Stimulated activated CD4-positive, alpha-beta T cell treated with anti-CD3 and anti-CD28 coated beads, Interleukin-12 subunit alpha, Interleukin-12 subunit beta, amount 100 ng/mL, for 24 hours (primary cell): ENCODE measurements at places on chromosomes 11 and 22.
A peak's percentile ranks its signal among the peaks of the same experiment; 100 is the strongest.

- DNase-seq, result no peak
Measured at GRCh38 chr11:86736291-86737143, 63.8 kb upstream of the PRSS23 start.

DNA sequence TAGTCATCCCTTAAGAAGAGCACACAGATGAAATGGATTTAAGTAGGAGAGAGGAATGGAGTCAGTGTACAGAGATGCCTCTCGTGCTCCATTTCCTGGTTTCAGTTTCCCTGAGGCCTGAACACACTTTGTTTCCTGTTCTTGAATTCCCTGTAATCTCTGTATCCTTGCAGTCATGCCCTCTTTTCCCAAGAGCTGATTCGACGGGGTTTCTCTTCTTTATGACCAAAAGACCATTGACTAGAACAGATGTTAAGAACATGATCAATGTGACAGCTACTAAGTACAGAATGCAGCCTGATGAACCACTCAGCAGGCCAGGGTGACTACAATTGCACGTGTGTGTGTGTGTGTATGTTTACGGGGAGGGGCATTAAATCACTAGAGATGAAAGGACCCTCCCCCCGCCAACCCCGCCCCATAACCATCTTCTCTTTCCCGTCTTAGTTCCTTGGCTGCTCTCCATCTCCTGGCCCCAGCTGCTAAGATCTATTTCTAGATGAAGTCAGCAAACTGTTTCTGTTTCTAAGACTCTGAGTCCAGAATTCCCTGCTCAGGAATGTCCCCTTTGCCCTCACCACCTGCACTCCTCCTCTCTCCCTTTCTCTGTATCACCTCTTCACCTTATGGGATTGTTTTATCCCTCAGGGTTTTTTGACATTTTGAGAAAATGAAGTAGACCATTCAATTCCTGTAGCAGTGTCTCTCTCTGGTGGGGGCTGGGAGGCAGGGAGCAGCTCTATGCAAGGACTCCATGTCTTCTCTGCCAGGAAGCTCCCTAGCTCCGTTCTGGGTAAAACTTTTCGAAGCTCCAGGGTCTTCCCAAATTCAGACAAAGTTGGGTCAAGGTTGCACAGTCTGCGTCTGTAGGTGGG is 26.0 kb downstream of the SLC22A6 start:
- no peak for DNase-seq

- no peak for DNase-seq
Measured at GRCh38 chr11:85377901-85378300, 249.2 kb downstream of the DLG2 start.

GRCh38 chr11:65947133-65947532 is 1.9 kb downstream of the TSGA10IP start:
- no peak for DNase-seq

- no peak for DNase-seq
Measured at GRCh38 chr11:131391176-131391575, 20.8 kb downstream of the NTM start.

DNA sequence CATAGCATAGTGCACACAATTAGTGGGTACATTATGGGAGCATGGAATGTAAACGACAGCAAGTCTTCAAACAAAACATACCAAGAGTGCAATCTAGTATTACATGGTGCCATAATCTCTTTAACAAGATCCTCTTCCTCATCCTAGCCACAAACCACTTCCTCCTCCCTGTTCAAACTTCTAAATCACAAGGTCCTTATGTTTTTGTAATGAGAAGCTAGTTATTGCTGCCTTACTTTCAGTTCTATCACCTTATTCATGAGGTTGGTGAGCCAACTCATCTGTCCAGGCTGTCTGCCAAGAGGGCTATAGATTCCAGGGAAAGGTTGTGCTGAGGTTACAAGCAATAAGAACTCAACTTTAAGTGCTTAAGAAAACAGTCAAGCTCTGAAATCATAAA is 195.4 kb upstream of the ARHGAP20 start:
- no peak for DNase-seq

DNA sequence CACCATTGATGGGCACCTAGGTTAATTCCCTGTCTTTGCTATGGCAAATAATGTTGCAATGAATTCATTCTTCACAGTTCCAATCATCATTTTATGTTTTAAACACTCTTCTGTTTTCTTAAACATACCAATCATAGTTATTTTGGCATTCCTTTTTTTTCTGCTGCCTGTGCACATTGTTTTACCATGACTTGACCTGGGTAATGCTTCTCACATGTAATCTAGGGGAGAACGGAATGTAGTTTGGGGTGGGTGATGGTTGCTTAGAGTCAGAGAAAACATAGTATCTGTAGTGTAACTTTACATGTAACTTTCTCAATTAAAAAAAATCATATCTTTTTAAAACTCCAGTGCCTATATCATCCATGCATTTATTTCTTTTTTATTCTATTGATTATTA is 1945.3 kb upstream of the RAG2 start:
- no peak for DNase-seq

- no peak for DNase-seq
Measured at GRCh38 chr11:11567936-11568650, 53.7 kb downstream of the GALNT18 start.

- DNase-seq, result no peak
Measured at GRCh38 chr11:132402071-132402684, 1031.8 kb downstream of the NTM start.

- no peak for DNase-seq
Measured at GRCh38 chr11:128365044-128365443, 222.3 kb downstream of the ETS1 start.

- DNase-seq, result no peak
Measured at GRCh38 chr11:20131788-20132666, 28.2 kb downstream of the DBX1 start.

DNA sequence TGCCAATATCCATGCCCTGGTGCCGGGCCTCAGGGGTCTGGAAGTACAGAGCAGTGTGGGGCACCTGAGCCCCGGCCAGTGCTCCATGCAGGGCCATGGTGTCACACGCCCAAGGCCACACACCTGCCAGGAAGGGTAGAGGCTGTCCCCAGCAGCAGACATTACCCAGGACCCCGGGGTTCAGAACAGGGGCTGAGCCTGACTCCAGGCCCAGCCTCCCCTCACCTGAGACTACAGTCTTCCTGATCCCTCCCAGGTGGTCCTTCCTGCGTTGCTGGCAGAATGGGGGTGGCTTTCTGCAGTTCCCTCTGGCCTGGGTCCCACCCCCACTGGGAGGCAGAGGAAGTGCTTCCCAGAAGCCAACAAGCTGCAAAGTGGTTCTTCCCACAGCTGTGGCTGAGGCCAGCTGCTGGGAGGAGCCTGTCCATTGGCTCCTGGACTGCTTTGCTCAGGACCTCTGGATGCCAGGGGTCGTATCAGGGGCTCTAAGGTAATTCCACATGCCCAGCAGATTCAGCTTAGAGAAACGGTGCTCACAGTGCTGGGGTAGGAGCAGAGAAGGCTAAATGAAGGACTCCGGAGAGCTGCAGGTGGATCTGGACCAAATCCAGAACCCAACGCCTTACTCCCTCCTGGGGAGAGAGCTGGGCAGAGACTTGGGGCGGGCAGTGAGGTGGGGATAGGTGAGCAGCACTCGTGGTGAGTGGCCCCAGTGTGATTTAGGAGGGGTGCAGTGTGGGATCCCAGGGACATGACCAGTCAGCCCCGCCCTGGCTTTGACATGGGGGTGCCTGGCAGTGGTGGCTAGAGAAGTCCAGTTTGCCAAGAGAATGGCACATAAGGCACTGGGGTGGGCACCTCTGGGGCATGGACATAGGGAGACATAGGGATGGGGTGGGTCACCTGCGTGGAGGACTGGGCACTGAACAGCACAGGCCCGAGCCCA is 12.6 kb downstream of the TCIRG1 start:
- no peak for DNase-seq

- no peak for DNase-seq
Measured at GRCh38 chr22:35681454-35682052, 33.3 kb downstream of the APOL6 start.

DNA sequence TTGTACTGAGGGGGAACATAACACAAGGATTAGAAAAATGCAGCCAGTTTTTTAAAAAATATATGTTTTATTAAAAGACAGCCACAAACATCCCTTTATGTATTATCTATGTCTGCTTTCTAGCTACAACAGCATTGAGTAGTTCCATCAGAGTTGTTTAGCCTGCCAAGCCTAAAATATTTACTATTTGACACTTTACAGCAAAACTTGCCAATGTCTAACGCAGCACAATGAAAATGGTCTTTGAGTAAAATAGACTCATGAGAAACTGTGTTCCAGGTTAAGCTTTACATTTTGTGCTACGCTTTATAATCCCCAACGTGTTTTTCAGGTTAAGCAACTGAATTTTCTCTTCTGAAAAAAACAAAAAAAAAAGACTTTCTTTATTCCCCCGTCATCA is 2211.5 kb upstream of the RAG2 start:
- no peak for DNase-seq

GRCh38 chr11:13333456-13333957 is 55.9 kb downstream of the BMAL1 start:
- no peak for DNase-seq

GRCh38 chr11:10263929-10264328 is 30.1 kb downstream of the SBF2 start:
- no peak for DNase-seq

DNA sequence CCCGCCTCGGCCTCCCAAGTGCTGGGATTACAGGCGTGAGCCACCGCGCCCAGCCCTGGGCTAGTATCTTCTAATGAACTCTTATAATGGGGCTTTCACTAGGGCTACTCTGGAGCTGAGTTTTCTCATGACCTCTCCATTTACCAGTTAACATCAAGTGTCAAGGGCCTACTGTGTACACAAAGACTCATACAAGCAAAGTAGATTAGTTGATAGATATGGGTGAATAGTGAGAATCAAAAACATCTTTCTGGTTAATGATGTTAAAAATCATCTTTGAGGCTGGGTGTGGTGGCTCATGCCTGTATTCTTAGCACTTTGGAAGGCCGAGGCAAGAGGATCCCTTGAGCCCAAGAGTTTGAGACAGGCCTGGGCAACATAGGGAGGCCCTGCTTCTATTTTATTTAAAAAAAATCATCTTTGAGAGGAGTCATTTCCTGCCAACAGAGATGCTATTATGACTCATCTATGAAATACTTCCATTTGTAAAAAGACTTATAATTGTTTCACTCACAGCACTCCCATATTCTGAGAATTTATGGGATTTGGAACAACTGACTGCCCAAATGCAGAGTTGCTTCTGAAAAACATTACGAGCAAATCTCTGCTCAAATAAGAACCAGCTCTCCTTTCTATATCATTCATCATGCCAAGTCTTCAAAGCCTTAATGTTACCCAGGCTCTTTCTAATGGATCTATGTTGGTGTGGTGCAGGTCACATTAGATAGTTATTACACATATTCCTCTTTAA is 57.0 kb downstream of the GDPD4 start:
- no peak for DNase-seq

GRCh38 chr11:19970944-19971343 is 189.3 kb downstream of the DBX1 start:
- no peak for DNase-seq

DNA sequence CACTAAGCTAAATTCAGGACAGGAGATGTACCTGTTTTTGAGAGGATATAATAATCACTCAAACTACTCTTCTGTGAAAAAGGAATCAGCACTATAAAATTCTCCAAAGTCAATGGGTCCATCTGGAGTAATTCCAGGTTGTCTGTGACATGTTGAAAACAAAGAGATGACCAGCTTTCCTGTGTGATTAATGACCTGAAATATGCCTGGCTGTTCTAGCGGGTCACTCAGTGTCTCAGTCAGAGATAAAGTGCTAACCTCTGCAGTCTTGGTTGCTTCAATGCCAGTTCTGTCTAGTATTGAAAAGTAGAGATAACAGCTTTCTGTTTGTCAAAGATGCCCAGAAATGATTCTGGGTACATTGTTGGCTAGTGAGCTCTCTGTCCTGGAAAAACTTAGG is 722.6 kb upstream of the TENM4 start:
- DNase-seq, result no peak

DNA sequence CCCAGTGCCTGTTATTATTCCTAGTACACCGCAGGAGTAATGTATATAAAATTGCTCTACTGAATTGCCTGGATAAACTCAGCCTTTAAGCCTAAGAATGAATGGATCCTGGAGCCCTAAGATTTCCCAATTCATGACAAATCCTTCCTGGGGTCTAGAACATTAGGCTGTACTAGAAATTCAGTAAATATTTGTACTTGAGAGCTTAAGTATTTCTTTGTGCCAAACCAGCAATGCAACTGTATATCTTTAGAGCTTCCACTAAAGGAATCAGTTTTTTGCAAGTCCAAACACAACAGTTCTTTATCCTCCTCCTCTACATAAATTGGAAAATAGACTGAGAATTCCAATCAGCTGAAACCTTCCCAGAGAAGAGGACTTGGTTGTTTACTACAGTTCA is 65.6 kb downstream of the FAM168A start:
- DNase-seq, result no peak

- DNase-seq, result no peak
Measured at GRCh38 chr22:32951807-32952153, 106.4 kb downstream of the SYN3 start.

DNA sequence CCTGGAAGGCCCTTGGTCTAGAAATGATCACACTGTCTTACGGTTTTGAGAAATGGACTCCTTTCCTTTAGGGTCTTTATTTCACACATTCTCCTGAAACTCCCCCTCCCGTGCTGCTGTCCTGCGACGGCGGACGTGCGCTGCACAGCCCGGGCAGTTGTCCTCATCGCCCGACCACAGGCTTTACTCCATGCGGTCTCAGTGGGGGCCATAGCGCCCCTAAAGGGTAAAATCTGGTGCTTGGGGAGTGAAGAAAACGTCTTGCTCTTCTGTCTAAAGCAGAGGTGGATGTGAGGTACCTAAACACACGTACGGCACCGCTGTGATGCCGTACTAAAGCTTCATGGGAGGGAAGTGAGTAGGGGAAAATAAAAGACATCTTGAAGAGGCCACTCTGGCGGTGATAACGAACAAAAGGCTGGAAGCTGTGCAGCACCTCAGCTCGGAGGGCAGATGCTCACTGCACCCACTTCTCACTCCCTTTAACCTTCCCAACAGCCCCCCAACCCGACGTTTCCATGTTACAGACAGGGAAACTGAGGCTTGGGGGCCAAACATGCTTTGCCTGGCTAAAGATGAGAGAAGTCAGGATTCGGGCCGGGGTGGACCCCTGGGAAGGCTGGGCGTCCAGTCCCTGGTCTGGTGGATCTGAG is 22.6 kb downstream of the MPPED1 start:
- DNase-seq, result no peak

GRCh38 chr11:67268081-67268961 is 2.0 kb downstream of the GRK2 start:
- peak; percentile 56 for DNase-seq
